HEK293T (cell line): ENCODE measurements at places on chromosomes 5 and 9.

- DNase-seq, result no peak
Observed at GRCh38 chr9:134984372-134985265, 66.9 kb upstream of the FCN1 start.

- DNase-seq, result no peak
Observed at GRCh38 chr9:124322618-124323432, 65.1 kb downstream of the NEK6 start.

- no peak for DNase-seq
Observed at GRCh38 chr5:170312666-170313065, 15.1 kb upstream of the LCP2 start.

DNA sequence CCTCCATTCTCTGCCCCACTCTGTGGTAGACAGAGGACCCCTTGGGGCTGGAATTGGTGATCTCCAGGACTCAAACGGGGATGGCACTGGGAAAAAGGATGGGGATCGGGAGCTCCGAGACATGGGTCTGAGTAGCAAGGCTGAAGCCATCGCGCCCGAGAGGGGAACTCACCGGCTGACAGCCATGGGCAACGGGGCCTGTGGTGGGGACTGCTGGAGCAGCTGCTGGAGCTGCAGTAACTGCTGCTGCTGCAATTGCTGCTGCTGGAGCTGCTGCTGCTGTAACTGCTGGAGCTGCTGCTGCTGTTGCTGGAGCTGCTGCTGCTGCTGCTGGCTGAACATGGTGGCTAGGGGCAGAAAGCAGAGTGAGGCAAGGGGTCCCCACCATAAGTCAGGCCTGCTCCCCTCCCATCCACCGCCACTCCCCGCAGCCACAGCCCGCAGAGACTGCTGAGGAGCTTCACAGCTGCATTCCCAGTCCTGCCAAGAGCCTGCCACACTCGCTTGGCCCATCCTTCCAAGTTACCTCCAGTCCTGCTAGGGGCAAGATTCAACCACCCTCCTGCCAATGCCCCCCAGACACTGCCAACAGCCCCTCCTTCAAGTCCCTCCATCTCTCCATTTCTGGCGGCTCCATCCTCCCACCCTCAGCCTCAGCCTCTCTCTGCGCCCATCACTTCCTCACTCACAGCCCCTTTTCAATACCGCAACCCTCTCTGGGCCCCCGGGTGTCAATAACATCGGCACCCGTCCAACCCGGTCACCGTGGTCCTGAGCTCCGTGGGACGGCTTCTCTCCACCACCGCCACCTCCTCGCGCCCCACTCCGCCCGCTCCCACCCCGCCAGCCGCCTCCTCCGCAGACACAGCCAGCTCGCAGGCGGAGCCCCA lies 611 bp downstream of the CIZ1 start:
- DNase-seq, result no peak

- DNase-seq, result no peak
Observed at GRCh38 chr5:171422902-171423663, 3.6 kb downstream of the FGF18 start.

- DNase-seq, result no peak
Observed at GRCh38 chr5:165321912-165322311, 1816.5 kb downstream of the MAT2B start.

DNA sequence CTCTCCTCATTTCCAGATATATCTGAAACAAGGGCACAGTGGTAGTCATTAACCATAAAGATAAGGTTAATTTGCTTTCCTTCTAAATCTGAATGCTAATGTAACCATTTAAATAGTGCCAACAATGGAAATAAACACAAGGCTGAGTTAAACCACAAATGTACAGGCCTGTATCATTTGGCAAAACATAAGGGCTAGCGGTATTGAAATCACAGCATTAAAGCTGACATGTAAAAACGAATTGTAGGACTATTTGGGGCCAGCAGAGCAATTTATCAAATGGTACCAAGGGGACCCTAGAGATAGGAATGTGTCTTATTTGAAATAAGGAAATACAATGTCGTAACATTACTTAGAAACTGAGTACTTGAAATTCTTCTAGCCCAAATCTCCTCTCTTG lies 247.5 kb upstream of the RPS23 start:
- no peak for DNase-seq

GRCh38 chr5:150181027-150181426 lies 8.8 kb upstream of the SLC6A7 start:
- no peak for DNase-seq

GRCh38 chr9:84439250-84439649 lies 98.7 kb upstream of the SLC28A3 start:
- no peak for DNase-seq

- DNase-seq, result no peak
Observed at GRCh38 chr9:79685577-79685976, 113.8 kb downstream of the TLE4 start.

DNA sequence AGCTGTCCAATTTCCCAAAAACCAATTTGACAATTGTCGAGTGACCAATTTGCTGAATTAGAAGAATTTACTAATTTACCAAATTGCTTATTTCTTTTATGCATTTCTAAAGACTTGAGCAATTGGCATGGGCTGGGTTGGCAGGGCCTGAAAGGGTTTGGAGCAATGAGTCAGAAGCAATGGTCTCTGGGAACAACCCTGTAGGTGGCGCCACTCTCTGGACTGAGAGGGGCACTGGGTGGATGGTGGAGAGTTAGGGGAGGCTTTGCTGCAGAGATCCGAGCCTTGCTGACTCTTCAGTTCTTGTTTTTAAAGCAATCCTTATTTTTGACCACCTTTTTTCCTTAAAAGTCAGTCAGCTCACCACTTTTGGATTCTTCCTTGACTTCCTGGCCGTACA lies 71.5 kb upstream of the RPS23 start:
- DNase-seq, result peak; percentile 60
